GM04504 (cell line): ENCODE measurements at places on chromosomes 7 and 10.

DNA sequence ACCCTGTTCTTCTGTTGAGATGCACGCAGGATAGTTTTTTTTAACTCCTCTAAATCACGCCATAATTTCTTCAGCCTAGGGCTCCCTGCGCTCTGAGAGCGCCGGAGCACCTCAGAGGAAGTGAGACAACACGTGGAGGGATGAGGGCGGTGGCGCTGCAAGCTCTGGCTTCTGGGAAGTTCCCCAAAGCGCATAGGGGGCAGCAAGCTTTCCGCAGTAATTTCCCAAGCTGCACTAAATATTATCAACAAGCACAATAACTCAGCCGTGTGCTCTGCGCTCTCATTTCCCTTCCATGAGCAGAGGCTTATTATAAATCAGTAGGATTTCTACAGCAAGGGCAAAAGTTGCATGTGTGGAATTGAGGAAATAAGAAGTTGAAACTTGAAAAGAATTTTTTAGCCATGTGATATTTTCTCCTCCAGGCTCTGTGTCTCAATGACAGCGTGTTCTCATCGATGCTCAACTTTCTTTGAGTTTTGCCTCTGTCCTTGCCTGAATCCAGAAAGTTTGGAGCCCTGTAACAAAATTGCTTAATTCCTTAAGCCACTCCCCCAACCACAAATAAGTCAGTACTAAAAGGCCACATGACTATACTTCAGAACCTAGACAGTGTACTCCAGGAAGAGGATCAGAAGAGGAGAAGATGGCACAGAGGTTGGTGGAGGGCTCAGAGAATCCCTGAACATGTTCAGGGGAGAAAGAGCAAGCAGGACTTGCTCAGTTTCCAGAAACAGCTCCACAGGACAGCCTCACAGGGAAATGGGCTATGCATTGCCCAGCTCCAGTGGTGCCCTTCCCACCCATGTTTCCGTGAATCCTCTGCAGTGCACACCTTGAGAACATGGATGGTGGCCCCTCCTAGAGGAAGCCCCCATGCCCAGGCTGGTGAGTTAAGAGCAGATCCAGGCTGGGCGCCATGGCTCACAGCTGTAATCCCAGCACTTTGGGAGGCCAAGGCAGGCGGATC, 221.5 kb upstream of the GHITM start:
- no peak for DNase-seq

GRCh38 chr7:152572101-152572500, 103.8 kb downstream of the XRCC2 start:
- no peak for DNase-seq

- no peak for DNase-seq
These were observed 425.1 kb upstream of the NPVF start for GRCh38 chr7:25653384-25653783.

GRCh38 chr10:75236178-75236825, 545 bp upstream of the COMTD1 start:
- no peak for DNase-seq

- DNase-seq, result no peak
These were observed 165.6 kb downstream of the TPK1 start for GRCh38 chr7:144670218-144670617.

DNA sequence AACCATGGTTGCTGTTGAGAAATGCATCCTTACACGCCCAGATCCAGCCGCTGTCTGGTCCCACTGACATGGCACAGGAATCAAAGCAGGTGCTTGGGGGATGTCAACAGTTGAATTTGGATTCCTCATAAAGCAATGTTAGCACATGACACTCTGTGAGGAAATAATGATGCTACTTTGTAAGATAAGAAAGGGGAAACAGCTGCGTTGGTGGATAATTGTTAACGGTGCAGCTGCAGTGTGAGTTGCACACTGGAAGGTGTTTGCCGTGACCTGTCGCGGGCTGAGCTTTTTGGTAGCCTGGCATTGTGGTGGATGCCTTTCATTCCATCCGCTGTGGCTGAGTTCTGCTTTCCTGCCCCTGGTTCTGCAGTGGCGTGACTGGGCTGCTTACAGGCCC, 113.9 kb downstream of the MGMT start:
- DNase-seq, result no peak

- DNase-seq, result no peak
These were observed 992 bp upstream of the SLC39A12 start for GRCh38 chr10:17950726-17951125.

DNA sequence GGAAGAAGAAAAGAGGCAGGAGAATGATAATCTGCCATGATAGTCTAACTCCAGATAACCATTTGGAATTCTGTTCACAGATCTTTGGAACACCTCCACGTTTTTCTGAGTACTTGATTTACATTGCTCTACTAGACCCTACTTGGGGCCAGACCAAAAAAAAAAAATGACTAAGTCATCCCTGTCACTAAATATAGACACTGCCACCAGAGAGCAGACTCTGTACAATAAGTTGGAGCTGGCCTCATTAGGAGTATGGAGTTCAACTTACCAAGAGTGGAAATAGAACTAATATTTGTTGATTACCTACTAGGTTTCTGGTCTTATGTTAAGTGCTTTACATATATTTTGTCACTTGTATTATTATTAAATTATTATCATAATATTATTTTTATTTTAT, 80.9 kb upstream of the ZNF800 start:
- no peak for DNase-seq

GRCh38 chr10:44326474-44327030, 58.3 kb downstream of the CXCL12 start:
- DNase-seq, result no peak
